ENCODE measurements at places on chromosomes 6 and 20.

GRCh38 chr20:56157530-56158203 lies 90.9 kb upstream of the MC3R start:
- no peak for DNase-seq

GRCh38 chr20:61895016-61895415 lies 170.7 kb downstream of the TAF4 start:
- no peak for DNase-seq

- no peak for DNase-seq
Observed at GRCh38 chr20:45853484-45853883, 3.7 kb downstream of the ACOT8 start.

- DNase-seq: no peak
Observed at GRCh38 chr20:62505337-62506045, 29.7 kb upstream of the GATA5 start.

DNA sequence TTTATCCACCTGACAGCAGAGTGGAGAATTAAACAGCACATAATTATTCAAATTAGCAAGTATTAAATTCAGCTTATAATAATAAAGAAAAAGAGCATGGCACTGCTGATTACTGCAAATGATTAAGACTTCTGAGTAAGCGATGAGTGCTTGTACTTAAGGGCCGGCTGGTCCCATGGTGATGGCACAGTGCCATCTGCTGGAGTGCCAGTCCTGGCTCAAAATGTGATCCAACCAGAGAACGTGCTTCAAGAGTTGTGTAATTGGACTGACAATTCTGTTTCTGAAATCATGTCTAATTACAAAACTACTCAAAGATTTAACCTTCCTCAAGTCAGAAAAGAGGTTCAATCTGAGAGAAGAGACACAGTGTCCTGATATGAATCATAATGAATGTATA lies 181.6 kb upstream of the RGS17 start:
- peak; percentile 1 for DNase-seq

DNA sequence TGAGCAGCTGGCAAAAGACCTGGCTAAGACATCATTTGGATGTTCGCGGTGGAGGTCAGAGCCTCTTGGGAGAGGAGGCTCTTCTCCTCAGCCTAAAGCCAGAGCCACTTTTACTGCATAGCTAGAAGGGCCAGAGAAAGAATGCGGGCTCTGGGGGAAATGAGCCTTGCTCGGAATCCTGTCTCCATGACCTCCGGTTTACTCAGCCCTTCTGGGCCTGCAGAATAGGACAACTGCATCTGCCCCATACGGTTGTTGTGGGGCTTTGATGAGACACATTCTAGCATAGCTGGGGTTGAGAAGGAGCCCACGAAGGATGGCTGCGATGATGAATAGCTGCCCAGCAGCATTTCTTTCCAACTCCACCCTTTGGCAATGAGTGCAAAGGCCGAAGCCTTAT lies 115.0 kb upstream of the SLC22A23 start:
- DNase-seq: no peak

Data from midbrain (tissue), 1 donor.